ENCODE measurements at places on chromosomes 2 and 18.

DNA sequence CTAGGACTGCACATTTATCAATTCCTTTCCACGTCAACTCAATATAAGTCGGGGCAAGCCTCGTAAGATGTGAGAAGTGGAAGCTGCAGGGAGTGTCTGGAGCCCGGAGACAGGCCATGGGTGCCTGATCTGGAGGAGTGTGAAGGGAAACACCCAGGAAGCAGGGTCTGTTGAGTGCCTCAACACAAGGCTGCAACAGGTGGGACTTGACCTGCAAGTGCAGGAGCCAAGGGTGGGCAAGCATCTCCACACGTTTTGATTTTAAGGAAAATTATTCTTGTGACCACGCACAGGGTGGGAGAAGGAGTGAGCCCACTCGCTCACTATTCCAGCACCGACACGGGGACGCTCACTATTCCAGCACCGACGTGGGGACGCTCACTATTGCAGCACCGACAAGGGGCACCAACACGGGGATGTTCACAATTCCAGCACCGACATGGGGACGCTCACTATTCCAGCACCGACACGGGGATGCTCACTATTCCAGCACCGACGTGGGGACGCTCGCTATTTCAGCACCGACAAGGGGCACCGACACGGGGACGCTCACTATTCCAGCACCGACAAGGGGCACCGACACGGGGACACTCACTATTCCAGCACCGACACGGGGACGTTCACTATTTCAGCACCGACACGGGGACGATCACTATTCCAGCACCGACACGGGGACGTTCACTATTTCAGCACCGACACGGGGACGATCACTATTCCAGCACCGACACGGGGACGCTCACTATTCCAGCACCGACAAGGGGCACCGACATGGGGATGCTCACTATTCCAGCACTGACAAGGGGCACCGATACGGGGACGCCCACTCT, 197.3 kb downstream of the EIPR1 start:
- no peak for DNase-seq

GRCh38 chr18:46407486-46408166, 249.4 kb downstream of the LOXHD1 start:
- DNase-seq = no peak

DNA sequence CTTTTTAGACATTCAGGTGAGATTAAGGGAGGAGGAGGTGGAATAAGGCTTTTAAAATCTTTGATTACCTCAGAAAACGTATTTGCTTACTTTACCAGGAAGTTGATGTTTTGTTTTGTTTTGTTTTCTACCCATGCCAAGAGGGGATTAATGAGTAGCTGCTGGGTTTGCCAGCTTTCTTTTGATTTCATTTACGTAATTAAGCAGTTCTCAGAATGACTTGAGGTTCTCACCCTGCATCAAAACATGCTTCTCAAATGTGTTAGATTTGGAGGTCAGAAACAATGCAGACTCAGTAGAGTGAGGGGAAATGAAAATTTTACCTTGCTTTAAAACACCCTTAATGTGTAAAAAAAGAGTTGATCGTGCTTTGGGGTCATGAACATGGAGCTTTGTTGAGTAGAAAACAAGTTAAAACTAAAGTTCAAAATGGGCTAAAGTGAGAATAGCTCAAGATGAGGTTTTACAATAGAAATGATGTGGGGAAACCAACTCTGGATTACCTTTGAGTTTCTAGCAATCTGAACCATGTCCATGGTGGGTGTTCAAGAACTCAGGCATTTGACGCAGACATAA, 217.1 kb upstream of the EPAS1 start:
- DNase-seq = no peak

GRCh38 chr2:189570570-189571031, 10.0 kb downstream of the SLC40A1 start:
- no peak for DNase-seq

DNA sequence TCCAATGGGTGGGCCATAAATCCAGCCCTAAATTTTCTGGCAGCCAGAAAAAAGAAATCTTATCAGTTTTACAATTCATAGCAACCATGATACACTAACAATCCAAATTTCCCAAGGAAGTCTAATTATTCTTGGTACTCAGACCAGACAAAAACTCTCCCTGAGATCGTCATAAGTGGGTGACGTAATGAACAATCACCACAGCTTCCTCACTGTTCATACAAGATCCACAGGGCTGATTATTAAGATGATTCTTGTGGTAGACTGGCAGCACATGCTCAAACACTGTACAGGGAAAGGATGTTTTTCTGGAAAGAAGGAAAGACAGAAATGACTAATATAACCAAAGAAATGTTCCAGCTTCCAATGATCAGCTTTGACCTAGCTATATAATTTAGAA, 178.3 kb upstream of the CRIM1 start:
- DNase-seq = no peak

GRCh38 chr18:76573325-76574025, 78.4 kb upstream of the ZNF516 start:
- DNase-seq = no peak

DNA sequence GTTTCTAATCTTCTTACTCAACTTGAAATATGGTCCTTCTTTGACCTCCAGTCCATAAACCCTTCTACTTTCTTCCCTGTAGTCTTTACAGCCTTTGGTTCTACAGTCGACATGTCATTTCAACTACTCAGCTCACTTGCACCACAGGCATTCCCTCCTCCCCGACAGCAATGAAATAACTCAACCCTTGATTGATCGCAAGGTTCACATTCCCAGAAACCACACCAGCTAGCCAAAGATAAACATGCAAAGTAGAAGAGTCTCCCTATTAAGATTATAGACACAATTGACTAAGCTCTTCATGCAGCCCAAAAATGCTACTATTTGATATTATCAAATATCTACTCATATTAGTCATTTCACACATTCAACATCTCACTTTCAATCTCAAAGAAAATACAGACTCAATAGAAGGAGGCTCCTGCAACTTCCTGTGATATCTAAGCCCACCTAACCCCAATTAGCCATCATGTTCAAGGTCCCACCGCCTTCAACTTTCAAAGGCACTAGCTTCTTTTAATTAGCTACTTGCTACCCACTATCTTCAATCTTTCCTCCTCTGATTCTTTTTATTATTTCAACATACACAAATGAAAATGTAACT, 50.8 kb downstream of the RTTN start:
- DNase-seq = no peak

DNA sequence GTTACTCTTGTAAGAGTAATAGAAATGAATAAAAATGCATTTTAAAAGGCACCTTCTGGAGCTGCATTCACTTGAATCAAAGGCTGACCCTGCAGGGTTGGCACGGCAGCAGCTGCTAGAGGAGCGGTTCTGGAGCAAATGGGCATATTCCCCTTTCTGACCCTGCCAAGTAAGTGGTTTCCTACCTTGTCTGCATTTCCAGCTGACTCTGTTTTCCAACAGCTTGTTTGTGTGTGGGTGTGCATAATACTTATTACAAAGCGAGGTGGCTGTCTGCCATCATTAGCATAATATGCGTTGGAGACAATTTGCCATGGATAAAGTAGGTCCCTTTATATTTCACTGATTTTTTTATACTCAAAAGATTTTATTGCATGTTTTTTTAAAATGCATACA, 21.3 kb upstream of the TTN start:
- DNase-seq = no peak

DNA sequence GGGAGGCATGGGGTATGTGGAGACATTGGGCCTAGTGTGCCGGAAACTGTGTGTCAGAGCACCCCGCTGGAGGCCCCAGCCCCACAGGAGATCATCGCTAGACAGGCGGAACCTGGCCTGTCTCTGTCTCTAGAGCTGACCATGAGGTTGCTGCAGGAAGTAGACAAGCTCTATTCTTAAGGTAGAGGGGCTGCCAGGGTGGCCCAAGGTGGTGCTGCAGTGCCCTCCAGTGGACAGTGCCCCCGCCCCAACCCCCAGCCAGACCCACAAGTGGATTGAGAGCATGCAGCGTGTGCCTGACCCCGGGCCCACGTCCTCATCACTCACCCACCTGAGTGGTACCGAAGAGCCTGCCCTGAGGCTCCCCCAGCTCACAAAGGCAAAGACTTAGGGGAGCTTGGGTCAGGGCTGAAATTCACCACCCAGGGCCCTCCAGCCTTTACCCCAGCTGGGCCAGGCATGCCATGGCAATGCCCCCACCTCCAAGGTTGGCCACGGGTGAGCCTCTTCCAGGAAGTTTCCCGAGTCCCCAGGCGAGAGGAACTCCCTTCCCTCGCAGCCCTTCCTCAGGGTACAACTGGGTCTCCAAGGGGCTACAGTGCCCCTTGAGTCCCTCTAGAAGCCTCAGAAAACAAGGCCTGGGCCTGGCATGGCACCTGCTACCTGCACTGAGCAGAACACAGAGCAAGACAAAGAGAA, 155.0 kb downstream of the TTC32 start:
- no peak for DNase-seq

DNA sequence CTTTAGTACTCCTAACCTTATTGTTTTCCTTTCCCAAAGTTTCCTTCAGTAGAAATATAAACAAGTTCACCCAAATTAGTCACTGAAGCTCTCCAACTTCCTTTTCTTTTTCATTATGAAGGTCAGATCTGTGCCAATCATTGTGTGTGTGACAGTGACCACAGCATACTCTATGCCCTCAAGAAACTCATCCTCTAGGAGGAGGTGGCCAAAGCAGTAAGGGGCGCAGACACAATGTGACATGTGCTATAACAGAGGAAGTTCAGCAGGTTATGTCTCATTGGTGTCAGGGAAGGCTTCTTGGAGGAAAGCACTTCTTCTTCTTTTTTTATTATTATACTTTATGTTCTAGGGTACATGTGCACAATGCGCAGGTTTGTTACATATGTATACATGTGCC, 60.0 kb upstream of the PSME4 start:
- DNase-seq = no peak

DNA sequence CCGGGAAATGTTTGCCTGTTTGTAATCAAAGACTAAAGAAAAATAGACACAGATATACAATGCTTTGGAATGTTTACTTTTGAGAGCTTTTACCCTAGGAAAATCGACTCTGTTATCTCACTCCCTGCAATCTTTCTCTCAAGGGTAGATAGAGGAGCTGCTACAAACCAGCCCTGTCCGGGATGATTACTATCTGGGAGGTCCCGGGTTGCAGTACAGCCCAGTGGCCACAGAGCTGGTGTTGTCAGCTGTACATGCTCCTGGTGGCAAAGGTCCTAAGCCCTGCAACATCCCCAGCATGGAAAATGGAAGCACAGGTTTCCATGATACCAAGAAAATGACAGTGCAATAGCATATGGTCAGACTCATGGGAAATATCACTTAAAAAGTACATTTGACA, 570.5 kb upstream of the SOX11 start:
- DNase-seq = no peak

DNA sequence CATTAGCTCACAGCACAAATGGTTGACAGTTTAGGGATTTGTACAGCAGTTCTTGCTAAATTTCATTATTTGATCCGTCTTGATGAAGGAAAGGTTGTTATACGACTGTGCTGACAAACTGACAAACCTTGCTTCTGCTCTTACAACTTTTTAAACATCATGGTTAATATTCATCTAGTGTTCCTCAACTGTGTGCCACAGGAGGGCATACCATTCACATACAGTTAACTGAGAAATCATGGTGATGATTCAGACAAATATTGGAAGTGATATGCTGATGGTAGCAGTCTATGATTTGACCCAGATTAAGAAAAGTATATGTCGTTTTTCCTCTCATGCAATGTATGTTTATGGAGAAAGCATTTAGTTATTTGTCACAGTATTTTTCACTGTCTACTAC, 129.8 kb upstream of the FSIP2 start:
- DNase-seq = no peak

DNA sequence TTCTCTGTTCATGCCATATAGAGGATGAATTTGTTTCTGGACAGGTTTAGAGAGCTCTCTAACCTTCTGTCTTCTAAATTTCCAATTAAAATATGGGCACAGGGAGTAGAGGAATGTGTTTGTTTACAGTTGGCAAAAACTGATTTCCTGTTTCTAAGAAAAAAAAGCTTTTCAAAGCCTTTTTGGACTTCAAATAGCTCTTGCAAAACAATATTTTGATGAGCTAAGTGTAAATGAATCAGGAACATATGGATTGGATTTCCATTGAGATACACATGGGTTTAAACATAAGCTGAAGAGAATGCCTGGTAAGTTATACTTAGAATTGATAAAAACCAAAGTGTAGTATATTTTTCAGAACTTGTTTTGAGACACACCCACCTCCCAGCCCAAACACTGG, 677.5 kb downstream of the NYAP2 start:
- no peak for DNase-seq

GRCh38 chr18:24031916-24032315, 17.4 kb downstream of the TTC39C start:
- no peak for DNase-seq

DNA sequence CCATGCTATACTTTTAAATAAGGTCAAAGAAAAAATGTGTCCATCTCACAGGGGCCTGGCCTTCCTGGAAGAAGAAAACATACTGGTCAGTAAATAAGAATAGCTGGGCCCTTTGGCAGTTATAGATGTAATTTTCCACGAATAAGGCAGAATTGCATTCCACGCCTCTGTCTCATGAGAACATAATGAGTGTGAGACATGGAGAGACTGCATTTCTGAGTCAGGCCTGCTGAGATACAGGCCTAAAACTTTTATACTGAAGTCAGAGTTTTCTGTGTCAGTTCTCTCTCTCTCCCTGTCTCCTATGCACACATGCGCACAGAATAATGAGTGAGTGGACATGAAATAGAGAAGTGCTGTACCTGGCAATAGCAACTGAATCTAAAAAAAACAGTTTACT, 20.4 kb upstream of the IL1R1 start:
- no peak for DNase-seq

- no peak for DNase-seq
These were observed 343.8 kb upstream of the MYT1L start for GRCh38 chr2:2674831-2675230.

DNA sequence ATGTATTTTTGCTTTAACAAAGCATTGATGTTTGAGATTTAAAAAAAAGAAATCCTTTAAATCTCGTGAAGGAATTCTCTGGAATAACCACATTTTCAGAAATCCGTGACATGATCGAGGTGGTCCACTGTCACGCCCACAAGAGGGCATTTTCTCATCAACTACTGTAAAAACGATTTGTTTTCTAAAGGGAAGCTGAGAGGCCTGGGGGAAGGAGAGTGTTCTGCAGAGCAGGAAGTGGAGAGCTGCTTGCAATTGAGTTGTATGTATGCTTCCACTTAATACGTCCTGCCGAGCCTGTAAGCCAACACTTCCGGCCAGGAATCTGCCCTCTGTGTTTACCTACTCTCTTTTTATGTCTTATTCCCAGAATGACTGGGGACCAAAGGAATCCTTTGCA, 19.4 kb downstream of the KLHL29 start:
- DNase-seq = no peak

GRCh38 chr2:172172513-172173173, 69.9 kb upstream of the DLX2 start:
- peak; percentile 57 for DNase-seq
